ENCODE measurements at places on chromosomes 2 and 18.

- no peak for DNase-seq
Measured at GRCh38 chr2:118845005-118845521, 2.4 kb downstream of the EN1 start.

GRCh38 chr2:150097402-150097801, 390.1 kb downstream of the RND3 start:
- DNase-seq, result no peak

DNA sequence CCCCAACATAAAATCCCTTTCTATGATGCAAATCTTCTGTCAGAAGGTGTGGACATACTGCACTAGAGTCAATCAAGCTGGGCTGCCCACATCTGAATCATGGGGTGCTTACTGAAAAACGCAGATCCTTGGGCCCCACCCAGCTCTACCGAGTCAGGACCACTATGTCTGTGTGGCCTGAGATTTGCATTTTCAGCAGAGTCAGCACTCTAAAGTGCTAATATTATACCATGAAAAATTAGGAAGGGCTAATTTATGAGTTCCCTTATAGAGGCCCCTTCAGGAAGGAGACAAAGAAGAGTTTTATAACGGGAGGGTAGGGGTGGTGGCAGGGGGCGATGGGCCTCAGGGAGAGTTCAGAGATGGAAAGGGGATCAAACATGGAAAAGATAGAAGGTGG, 163.3 kb upstream of the NABP1 start:
- DNase-seq, result no peak

GRCh38 chr18:7840411-7840810, 273.3 kb downstream of the PTPRM start:
- DNase-seq, result no peak

GRCh38 chr2:193475038-193475437, 1280.3 kb upstream of the TMEFF2 start:
- no peak for DNase-seq

DNA sequence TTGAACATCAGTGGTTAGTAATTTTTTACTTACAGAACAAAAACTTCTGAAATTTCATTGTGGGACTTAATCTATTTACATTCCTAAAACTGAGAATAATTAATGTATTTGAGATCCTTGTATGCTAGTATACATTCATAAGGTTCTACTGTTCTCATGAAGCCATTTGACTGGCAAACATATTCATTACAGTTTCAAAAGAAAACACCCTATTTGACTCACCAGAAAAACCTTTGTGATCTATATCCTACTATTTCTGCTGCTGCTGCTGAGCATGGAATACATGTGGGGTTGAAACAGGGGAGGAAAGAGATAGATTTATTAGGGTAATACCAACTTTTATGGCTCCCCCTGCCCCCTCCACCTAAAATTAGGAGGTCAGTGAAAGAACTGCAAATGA, 21.8 kb downstream of the MARS2 start:
- no peak for DNase-seq

DNA sequence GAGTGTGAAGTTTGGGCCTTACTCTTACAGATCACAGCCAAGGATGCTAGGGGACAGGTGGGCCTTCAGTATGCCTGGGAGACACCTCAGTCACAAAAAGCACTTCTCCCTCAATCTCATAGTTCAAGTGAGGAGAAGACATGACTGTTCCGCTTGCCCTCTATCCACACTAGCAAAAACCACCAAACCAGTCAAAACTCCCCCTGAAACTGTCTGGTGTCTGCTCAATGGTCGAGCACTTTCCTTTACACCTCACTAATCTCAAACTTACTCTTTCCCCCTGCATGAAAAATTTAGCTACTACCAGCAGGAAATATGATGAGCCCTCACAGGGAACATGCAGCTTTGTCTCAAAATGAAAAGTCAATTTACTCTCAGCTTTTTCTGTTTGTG, 232.2 kb downstream of the TRIB2 start:
- no peak for DNase-seq

DNA sequence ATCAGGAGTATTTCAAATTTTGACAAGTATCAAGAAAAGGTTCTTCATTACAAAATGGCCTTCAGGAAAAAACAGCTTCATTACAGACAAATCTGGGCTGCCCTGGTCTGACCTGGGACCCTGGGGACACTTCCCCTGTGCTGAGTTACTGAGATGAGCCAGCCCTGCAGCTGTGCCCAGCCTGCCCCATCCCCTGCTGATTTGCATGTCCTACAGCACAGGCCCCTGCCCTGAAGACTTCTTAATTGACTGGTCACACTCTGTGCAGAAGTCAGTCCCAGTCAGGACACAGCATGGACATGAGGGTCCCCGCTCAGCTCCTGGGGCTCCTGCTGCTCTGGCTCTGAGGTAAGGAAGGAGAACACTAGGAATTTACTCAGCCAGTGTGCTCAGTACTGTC, 235.1 kb downstream of the ANKRD36B start:
- DNase-seq, result no peak

DNA sequence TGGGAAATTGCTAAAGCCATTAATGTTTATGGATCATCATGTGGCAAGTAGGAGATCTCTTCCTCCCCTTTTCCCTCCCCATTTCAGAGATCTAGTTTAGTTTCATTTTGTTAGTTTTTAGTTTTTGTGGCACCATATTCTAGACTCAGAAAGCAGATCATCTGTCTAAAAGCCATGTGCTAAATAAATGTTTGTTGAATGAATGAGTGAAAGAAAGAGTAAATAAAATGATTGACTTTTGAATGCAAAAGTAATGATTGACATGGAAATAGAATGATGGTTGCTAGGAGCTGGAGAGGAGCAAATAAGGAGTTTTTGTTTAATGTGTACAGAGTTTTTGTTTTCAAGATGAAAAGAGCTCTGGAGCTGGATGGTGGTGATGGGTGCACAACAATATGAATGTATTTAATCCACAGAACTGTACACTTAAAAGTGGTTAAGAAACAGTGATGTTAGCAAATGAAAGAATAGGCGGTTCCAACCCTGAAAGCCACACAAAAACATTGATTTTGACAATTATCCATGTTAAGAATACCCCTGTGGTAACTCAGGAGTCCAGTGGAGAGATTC, 23.6 kb downstream of the TMEM178A start:
- no peak for DNase-seq

- no peak for DNase-seq
Measured at GRCh38 chr2:81247648-81248047, 943.1 kb upstream of the LRRTM1 start.

All from GM10248 (cell line).